ENCODE measurements at places on chromosomes 5 and 9.

DNA sequence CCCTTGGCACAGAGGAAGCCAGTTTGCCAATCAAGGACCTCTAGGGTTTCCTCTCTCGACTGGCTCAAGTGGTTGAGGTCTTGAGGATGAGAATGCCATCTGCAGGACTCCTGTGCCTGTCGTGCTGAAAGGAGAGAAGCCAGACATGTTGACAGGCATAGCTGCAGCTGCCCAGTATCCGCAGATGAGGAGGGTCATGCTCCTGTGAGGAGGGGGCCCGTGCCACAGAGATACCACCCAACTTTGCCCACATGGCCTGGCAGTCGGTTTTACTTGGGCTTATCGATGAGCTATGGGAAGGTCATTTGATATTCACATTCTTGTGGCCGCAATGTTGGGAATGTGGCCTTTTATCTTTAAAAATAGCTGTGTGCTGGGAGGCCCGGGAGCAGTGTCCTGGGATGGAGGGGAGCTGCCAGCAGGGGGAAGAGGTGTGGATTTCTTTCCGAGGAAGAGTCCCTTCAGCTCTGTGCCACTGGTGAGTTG, 17.4 kb downstream of the FRMPD1 start:
- no peak for DNase-seq

DNA sequence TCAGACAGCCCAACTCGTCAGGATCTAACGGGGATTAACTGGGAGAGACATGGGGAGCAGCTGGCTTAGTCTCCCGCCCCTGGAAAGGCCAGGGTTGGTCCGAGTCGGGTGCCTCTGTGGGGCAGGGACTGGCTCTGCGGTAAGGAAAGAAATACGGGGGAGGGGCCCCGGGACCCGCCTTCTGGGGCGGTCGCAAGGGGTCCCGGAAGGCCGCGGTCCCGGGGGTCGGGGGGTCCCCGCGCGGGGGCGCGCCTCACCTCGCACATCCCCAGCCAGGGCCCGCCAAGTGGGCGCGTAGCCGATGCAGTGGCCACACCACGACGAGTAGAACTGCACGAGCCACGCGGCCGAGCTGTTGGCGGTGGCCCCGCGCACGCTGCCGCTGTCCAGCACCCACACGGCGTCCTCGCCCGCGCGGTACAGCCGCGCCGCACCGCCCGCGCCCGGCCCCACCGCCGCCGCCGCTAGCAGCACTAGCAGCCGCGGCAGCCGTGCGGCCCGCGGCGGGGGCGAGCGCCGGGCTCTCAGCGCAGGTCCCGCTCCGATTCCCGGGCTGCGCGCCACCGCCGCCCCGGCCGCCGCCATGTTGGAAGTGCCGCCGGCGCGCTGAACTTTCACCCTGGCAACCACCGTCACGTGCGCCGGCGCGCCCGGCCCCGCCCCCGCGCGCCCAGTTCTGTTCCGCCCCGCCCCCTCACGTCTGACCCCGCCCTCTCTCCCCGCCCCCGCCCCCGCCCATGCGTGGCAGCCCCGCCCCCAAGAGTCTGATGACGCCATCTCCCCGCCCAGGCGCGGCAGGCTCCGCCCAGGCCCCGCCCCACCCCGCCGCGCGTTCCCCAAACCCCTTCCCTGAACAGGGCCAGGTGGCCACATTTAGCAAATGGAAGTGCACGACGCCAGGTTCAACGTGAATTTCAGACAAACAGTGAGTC, at the start of gene QSOX2:
Gene QSOX2, minus strand, starts transcription at position 594 of the 932 bp plus-strand sequence. Its CDS starts 9 bp downstream, at position 585.
- peak; percentile 80 for DNase-seq

DNA sequence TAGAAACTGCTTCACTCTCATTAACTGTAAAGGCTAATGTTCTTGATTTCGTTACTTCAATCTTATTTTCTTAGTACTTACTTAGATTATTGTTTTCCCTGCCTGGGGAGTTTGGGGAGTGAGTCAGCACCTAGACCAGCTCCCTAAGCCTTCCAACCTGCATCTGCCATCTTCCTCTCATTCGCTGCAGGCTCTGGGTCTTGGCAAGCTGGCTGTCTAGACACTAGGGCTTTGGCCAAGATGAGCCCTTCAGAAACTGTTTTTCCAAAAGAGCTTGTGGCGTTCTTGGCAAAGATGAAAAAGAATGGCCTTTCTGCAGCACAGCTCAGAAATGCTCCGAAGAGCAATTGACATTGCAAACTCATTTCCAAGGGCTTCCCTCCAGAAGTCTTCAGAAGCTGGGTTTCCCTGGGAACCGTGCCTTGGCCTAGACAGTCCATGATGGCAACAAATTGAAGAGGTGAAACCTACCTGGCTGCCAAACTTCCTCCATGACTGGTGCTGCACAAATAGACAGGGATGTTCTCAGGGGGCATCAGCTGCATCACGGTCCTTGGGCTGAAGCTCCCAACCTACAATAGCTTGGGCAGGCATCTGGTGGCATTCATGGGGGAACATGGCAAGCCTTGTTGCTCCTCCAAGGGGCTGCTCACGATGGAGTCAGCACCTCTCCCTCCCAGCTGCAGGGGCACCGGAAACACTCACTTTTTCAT, 76.6 kb downstream of the NSUN2 start:
- no peak for DNase-seq

GRCh38 chr5:111548348-111548950, 36.1 kb upstream of the STARD4 start:
- DNase-seq, result no peak

DNA sequence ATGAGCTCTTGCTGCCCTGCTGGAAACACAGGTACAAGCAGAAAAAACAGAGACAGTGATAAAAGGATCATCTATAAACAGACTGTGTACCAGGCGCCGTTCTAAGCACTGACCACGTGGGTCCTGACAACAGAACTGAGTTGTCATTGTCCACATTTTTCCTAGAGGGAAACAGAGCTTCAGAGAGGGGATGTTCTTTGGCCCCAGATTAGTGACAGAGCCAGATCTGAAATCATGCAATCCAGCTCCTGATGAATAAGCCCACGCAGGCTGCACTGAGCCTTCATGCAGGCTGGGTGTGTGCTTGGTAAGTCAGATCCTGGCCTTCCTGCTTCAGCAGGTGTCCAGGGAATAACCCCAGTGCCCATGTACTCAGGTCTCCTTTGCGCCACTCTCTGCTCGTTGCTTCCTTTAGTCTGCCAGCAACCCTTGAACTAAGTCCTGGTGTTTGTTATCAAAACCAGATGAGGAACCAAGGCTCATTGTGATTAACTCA, 22.8 kb upstream of the TCF7 start:
- DNase-seq, result no peak

DNA sequence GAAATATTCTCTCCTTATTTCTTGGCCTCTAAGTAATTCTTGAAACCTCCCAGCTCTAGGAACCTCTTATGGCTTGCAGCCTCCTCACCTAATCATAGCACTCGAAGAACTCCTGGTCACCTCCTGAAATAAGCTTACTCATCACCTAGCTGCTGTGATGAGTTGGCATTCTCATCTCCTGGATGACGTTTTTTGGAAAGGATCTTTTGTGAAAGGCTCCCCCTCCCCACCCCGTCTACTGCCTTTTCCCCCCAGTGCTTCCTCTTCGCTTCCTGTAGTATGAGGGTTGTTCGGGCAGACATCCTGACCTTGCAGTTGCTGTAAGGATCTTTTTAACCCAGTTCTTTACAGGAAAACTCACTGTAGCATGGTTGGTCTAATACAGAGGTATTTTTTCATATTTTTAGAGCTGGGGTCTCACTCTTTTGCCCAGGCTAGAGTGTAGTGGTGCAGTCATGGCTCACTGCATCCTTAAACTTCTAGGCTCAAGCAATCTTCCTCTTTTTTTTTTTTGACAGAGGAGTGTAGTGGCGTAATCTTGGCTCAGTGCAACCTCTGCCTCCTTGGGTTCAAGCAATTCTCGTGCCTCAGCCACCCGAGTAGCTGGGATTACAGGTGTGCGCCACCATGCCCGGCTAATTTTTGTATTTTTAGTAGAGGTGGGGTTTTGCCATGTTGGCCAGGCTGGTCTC, 41.8 kb downstream of the ARHGAP26 start:
- no peak for DNase-seq

Measured in CD4-positive, alpha-beta T cell treated with Interferon alpha-2 for 1 hour (primary cell).